Activated T-helper 1 cell treated with Interleukin-2 at 50 U/mL for 16 hours (primary cell): ENCODE measurements at places on chromosomes 7 and 10.

GRCh38 chr10:92768104-92768503 is 78.3 kb downstream of the HHEX start:
- no peak for DNase-seq

DNA sequence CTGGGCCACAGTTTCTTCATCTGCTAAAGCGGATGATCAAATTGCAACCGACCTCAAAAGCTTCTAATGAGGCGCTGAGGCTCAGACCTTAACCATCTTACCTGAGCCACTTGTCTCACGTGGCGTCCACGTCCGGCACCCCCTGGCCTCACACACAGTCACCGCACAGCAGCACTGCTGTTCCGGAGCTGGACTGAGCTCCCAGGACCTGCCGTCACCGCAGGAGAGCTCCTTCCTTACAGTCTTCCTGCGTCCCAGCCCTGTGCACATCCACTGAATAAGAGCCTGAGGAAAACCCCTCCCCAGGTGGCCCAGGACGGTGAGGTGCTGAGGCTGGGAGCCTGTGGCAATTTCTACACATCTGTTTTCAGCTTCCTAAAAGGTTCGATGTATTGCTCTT is 35.7 kb downstream of the TNS3 start:
- no peak for DNase-seq

- DNase-seq: no peak
Observed at GRCh38 chr7:29854257-29854938, 48.1 kb downstream of the WIPF3 start.

DNA sequence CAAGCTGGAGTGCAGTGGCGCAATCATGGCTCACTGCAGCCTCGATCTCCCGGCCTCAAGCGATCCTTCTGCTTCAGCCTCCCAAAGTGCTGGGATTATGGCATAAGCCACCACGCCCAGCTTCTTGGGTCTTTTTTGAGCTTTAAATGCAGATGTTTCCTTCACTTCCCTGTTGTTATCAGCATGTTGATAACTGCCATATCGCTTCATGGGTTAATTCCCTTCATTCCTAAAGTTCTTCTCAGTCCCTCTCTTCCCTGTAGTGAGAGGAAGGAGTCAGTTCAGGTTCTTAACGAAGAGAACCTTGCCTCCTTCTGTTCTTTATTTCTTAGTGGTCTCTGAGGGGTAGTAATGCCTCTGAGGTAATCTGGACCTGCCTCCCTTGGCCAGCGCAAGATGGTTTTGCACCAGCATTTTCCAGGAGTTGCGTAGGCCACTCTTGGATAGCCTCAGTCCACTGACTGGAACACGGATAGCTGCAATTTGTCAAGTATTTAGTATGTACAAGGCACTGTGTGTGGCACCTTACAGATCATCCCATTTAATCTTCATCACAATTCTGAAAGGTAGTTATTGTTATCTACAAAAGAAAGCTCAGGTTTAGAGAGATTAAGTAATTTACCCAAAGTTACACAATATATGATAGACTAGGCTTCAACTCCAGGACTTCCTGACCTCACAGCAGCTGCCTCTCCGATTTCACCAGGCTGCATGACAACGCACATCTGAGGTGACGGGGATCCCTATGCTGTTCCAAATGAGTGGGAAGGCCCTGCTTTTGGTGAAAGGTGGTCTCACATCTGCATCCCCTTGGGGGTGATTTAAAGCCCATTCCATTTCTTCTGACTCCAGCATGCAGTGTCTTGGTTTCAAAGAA is 60.5 kb downstream of the GATA3 start:
- no peak for DNase-seq

DNA sequence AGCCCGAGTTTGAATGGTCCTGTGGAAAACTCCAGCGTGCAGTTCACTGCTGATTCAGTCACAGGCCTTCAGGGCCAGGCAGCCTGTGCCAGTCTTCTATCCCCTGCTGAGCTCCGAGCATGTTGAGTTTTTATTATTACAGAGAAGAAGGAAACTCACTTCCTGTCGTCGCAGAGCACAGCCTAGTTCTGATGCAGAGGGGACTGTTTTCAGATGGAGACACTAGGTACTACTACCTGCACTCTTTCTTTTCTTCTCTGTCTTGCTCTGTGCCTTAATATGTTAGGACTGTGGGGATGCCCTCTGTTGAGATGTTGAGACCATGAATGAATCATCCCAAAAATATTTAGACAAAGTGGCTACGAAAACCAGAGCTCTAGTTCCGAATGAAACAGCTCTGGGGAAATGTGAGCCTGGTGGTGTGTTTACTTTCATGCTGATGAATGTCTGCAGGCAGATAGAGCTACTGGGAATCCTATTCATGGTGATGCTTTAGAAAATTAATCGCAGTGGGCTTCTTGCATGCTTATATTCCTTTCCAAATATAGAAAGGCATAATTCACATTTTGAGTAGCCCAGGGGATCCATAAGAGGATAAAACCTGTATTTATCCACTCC is 29.6 kb downstream of the CASP7 start:
- no peak for DNase-seq

DNA sequence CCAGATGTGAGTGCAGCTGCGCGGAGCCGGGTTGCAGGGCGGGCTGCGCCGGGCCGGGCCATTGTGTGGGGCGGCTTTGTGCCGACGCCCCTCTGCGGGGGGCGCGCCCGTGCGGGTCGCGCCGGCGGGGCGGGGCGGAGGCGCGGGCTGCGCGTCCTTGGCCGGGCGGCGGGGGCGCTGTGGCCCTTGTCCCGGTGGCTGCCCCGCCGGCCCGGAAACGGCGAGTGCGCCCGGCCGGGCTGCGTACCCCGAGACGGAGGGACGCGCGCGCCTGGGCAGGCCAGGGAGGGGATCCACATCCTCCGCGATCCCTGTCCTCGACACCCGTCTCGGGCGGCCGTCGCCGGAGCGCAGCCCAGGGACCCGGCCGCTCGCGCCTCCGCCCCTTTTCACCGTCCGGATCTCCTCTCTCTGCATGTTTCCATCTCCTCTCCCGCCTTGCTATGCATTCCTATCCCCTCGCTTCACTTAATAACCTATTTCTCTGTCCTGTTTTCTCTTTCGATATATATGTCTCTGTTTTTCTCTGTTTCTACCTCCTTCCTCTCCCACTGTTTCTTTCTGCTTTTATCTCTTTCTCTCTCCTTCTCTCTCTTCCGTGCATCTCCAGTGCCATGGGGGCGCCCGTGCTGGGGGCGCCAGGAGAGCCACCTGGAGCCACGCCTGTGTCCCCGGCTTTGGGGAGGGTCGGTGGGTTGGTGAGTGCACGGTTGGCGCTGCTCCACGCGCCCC is 765 bp downstream of the PFKFB3 start:
- peak; percentile 50 for DNase-seq

DNA sequence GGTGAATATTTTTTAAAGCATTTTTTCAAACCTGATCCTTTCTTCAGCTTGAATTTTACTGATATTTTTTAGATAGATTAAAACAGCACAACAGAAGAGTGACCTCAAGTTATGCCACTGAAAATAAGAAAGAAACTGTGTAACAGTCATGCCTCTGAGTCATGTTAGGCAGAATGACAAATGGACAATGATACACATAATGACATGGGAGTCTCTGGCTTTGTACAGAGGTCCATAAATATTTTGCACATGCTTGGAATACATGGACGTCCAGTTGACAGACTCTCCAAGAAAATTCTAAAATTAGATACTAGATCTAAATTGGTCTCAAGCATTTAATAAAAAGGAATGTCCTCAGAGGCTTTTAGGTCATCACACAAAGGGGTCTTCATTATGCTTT is 21.9 kb upstream of the SEMA3A start:
- no peak for DNase-seq

GRCh38 chr10:48626986-48627731 is 22.3 kb upstream of the ARHGAP22 start:
- DNase-seq: no peak

DNA sequence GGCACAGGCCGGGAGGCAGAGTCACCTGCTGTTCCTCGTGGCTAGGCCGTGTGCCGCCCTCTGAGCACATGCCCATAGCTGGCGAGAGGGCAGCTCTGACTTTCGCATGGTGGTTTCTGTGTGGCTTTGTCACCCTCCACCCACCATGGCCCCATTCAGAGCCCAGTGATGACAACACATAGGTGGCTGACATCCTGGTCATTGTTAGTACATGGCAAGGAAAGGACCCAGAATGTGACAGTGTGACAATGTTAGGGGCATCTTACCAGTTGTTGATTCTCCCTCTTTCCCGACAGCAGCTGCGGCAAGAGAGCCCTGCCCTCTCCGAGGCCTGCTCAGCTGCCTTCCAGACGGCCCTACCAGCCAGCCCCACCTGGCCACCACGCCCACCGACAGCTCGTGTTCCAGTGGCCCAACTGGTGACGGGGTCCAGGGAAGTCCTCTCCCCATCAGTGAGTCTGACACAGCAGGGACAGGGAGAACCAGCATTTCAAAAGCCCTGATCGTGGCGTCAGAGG is 52.2 kb downstream of the ZNF467 start:
- DNase-seq: no peak

DNA sequence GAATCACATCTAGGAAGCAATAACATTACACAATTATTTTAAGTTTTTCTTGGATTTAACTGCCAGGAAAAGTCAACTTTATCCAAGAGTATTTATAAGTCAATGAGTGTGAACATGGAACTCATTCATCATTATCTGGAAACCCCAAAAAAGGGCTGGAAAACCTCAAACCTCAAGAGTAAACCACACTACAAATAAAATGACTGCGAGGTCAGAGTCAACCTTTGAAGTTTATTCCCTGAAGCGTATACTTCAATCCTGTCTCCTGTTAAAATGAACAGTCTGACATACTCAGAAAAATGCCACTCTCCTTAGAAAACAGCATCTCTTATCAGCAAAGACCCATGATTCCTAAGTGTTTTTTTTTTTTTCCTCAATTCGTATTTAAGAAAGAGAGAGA is 86.5 kb downstream of the RELN start:
- DNase-seq: no peak

DNA sequence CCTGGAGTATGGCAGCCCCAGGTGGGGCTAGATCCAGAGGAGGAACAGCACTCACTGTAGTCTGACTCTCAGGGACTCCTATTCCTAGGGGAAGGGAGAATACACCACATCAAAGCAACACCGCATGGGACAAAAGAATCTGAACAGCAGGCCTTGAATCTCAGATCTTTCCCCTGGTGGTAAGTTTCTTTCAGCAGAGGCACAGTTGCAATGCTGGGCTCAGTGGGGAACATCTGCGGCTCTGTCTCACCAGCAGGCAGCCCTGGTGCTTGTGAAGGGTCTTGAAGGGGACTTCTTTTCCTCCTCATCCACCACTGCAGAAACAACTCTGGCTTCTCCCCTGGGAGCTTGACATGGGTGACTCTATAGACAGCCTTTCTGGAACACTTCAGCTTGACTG is 111.2 kb upstream of the ARHGAP21 start:
- DNase-seq: no peak

- no peak for DNase-seq
Observed at GRCh38 chr10:28463676-28464395, 69.1 kb upstream of the WAC start.

- DNase-seq: no peak
Observed at GRCh38 chr7:8357536-8357935, 75.9 kb upstream of the NXPH1 start.

- DNase-seq: no peak
Observed at GRCh38 chr10:43861966-43862751, 213.5 kb upstream of the ZNF32 start.

GRCh38 chr7:96361116-96361857 is 39.4 kb upstream of the SLC25A13 start:
- DNase-seq: no peak

DNA sequence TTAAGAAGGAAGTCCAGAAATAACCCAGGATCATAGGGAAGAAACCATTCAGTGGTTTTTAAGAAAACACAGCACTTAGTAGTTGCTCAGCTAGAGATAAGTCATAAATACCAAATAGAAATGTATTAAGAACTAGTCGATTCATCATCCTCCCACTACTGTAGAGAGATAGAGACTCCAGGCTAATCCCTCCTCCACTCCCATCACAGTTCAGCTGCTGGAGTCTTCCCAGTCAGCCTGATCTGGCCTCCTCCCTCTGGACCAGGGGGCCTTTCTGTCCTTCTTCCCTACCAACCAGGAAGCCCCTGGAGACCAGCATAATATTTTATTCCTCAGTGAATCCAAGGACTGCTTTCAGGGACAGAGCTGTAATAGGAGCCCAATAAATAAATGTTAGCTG is 294.1 kb upstream of the YAE1 start:
- no peak for DNase-seq

DNA sequence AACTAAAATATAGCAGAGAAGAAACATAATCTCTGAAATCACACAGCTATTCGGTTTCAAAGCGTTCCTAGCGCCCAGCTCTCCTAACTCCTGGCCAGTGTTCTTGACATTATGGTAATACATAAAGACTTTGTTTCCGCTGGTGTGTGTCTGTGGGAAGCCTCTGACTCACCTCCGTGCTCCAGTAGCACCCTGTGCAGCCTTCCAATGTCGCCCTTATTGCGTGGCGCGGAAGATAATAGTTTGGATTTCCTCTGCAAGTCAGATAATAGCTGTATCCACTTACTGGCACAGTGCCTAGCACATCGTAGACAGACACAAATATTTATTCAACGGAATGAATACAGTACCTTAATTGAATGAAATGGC is 570 bp downstream of the BMS1 start:
- DNase-seq: no peak

- DNase-seq: no peak
Observed at GRCh38 chr7:1197997-1198625, 34.6 kb upstream of the UNCX start.
